ENCODE measurements at places on chromosomes 6 and 20. TPM values are rescaled to one million over a fixed set of nuclear protein-coding genes. Genes with fewer than 3 reads are reported as not detected.

DNA sequence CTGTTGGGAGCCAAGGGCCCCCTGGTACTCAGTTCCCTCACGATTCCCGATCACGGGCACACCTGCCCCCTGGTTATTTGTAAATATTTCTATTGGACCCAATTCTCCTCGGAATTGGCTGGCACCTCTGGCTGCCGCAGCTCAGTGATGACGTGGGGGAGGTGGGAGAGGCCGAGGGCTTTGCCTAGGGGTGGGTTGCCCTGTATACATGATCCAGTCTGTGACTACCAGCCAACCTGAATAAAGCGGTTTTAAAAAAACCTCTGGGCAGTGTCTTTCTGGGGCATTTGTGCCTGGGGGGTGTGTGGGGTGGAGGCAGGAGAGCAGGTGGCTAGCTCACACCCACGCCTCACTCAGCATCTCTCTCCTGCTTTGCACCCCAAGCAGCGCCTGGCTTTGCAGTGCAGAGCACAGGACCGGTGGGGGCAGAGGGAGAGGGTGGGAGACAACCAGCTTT lies 42.2 kb downstream of the VSTM2L start:
- no peak for DNase-seq

DNA sequence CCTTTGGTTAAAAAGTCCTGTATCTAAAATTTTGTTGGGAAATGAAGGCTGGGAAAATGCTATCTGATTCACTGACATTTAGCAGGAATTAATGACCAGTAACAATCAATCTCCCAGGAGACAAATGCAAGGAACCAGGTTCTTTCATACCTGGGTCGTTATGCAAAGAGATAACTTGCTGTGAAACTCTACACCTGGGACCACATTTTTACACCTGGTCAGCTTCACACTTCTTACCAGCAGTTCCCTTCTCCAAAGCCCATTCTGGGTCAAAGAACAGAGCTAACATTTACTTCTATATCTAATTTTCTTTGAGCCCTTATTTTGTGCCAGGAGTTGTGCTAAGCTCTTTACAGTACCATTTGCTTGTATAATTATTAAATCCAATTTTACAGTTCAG lies 27.4 kb upstream of the STXBP5 start:
- no peak for DNase-seq

- no peak for DNase-seq
Measured at GRCh38 chr6:24825130-24825630, 26.5 kb upstream of the ARMH2 start.

The ARMC2 gene
- 2.6 TPM for total RNA-seq

GRCh38 chr20:1434571-1435336 lies 31.9 kb downstream of the NSFL1C start:
- DNase-seq, result peak; percentile 93
